ENCODE measurements at places on chromosomes 7 and 10.

DNA sequence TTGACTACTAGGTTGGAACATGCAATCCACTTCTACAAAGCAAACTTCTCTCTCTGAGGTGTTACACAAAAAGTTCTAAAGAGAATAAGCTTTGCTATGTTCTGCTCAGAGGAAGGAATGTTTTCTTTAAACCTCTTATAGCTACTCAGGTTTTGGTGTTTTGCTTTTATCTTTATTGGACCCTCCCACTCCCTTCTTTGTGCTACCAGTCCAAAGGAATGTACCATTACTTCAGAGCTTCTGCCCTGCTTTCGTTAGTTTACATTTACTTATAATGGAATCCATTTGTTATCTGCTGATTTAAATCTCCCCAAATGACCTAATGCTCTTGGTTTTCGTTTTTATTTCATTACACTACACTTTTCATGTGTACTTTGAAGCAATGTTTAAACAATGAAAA, 154.9 kb downstream of the ATE1 start:
- no peak for DNase-seq

DNA sequence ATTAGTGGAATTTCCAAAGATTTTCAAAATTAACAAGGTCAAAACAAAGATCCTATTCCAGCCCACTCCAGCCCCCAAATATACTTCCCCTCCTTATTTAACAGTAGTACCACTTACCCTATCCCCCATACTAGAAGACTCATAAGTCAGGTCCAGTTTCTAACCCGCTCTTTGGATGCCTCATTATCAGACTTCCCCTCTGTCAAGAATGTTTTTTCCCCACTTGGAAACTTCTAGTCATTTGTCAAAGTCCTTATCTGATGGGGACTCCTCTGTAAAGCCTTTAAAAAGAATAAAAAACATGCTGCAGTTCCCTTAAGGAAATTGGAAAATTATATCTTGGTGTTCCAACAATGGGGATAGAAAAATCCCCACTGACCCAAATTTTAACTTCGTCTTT, 70.1 kb downstream of the IMMP2L start:
- no peak for DNase-seq

DNA sequence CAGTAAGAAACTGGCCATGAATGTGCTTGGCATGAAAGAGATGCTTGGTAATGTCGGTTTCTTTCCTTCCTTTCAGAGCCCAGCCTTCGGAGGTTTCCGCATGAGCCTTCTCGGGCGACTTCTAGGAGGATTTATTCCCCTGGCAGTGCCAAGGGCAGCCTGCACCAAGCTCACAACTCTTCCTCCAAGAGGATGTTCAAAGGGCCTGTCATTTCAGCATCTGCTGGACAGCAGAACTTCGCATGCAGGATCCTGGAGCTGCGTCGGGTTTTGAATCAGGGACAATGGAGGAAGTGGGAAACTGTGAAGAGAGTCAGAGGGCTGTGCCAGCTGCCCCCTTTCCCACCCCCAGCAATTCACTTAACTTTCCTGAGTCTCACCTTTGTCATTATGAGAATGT, 21.3 kb downstream of the GOLGA7B start:
- no peak for DNase-seq

- no peak for DNase-seq
Observed at GRCh38 chr10:76497666-76498065, 1066.2 kb downstream of the LRMDA start.

- no peak for DNase-seq
Observed at GRCh38 chr7:134667899-134668298, 21.2 kb downstream of the BPGM start.

GRCh38 chr10:4069491-4069890, 284.5 kb upstream of the KLF6 start:
- DNase-seq: no peak

Measured in G401 (cell line).